T-helper 22 cell (primary cell): ENCODE measurements at places on chromosomes 2 and 18.

DNA sequence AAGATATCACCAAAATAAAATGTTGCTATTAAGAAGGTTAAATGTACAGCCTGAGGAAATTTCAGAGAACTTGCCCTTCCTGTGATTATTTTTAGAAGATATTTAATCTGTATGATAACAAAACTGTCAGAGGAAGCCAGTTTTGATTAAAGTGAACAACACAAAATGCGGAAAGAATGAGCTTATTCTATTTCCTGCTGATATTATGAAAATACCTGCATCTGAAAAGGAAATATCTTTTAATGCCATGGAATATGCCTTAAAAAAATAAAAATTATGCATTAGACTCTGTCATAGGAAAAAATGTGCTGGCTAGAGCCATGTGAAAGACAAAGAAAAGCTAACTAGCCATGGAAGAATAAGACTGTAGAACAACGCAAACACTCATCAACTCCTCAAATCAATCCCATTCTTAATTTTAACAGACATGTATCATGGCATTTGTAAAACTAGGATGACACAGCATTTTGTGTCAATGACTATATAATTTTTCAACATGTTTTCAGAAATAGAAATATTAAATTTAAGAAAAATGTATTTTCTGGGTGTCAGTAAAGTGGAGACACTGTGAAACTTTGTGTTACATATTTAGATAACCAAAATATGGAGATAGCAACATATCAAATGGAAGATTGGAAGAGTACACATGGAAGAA lies 1768.2 kb downstream of the SUCLG1 start:
- DNase-seq = no peak

- no peak for DNase-seq
These were observed 852.9 kb downstream of the DCDC2C start for GRCh38 chr2:4556135-4556896.

DNA sequence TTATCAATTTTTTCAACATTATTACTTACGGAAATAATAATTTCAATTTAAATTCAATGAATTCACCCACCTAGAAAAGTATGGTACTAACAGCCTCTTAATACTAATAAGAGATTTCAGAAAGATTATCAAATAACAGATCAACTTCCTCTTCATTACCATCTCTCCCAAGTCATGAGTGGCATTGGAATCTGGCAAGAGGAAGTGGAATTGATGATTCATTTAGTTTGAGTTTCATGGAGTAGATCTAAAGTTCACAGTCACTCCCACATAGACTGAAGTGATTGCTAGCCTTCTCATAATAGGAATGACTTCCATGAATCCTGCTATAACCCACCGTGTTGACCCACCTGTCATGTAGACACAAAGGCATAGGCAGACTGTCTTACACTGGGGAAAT lies 77.7 kb upstream of the WDR75 start:
- no peak for DNase-seq

GRCh38 chr2:50491541-50492476 lies 540.1 kb downstream of the NRXN1 start:
- no peak for DNase-seq

DNA sequence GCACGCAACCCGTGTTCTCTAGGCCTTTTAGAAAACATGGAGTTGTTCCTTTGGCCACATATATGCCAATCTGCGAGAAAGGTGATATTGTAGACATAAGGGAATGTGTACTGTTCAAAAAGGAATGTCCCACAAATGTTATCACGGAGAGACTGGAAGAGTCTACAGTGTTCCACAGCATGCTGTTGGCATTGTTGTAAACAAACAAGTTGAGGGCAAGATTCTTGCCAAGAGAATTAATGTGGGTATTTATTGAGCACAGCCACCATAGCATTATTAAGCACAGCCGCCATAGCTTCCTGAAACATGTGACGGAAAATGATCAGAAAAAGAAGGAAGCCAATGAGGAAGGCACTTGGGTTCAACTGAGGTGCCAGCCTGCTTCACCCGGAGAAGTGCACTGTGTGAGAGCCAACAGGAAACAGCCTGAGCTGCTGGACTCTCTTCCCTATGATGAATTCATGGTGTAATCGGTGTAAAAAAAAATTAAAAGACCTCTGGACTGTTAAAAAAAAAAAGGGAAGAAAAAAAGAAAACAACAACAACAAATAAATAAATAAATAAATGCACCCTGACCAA lies 29.0 kb upstream of the REL start:
- DNase-seq = no peak

DNA sequence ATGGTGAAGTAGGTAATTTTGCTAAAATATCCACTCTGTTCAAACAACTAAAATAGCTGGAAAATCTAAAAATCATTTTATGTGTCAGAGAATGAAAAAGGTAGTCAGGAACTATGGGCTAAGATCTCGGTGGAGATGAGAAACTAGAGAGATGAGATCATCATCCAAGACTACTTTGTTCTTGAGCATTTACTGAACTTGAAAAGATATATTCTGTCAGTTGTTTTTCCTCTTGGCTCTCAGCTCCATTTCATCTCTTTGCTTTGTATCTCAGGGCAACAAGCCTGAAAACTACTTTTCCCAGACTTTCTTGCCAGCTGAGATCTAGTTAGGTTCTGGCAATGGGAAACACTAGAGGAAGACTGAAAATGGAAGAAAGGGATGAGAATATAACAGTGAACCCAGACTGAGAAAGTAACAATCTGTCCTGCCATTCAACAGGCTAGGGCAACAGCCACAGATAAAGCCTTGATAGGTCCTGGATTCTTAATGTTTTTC lies 346.2 kb upstream of the MEX3C start:
- no peak for DNase-seq

DNA sequence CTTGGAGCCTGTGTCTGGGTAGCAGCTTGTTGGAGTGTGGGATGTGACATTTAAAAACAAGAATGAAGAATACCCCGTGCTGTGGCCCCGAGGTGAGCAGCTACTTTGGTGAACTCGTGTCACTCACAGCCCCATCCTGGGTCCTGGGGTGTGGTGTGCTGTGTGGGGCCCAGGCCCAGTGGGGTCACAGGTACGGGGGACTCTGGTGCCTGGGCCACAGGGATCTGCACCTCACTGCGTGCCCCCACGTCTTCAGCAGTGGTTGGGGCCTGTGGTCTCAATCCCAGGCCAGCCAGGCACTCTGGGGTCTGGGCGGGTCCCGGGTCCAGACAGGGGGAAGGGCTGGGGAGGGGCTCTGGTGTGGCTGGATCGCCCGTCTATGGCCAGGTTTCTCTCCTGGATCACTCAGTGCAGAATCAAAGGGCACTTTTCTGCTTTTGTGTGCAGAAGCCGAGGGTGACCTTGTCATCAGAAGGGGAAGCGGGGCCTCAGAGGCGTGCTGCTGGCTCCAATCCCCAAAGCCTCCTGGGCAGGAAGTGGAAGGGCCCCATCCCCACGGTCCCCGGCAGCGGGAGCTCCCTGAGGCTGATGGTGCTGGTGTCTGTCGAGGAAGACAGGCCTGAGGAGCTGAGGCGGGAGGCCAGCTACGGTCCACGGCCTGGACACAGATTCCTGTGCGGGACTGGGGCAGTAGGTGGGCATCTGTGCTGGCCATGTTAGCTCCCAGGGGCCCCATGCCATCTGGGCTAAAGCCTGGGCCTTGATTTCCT lies 1.4 kb downstream of the GPR35 start:
- no peak for DNase-seq

- DNase-seq = no peak
These were observed 110.9 kb upstream of the EPC2 start for GRCh38 chr2:148533685-148534084.

- no peak for DNase-seq
These were observed 155.4 kb downstream of the MAP2 start for GRCh38 chr2:209579230-209579749.

GRCh38 chr2:171237751-171238505 lies 77.2 kb upstream of the TLK1 start:
- DNase-seq = no peak

DNA sequence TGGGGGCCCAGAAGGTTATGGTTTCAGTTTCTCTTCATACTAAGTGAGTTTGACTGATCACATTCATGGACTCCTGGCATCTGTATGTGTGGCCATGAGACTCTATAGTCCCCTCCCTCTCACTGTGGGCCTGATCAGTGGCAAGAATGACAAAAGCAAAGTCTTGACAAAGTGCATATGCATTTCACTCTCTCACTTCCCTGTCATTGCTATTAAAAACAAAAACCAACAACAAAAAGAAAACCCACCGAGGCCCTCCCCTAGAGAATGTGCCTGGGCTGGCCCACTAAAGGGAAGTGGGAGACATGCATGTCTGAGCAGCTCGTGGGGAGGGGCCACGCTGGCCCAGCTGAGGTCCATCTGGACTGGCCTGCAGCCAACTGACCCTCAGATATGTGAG lies 600.1 kb upstream of the RAB6C start:
- DNase-seq = no peak

- DNase-seq = no peak
These were observed 819 bp upstream of the NCOA1 start for GRCh38 chr2:24490181-24490689.

- DNase-seq = no peak
These were observed at the start of gene TEX44 for GRCh38 chr2:231592636-231593145. Gene TEX44, plus strand, starts transcription at chr2:231592864. Its CDS starts 88 bp downstream, at chr2:231592952.

DNA sequence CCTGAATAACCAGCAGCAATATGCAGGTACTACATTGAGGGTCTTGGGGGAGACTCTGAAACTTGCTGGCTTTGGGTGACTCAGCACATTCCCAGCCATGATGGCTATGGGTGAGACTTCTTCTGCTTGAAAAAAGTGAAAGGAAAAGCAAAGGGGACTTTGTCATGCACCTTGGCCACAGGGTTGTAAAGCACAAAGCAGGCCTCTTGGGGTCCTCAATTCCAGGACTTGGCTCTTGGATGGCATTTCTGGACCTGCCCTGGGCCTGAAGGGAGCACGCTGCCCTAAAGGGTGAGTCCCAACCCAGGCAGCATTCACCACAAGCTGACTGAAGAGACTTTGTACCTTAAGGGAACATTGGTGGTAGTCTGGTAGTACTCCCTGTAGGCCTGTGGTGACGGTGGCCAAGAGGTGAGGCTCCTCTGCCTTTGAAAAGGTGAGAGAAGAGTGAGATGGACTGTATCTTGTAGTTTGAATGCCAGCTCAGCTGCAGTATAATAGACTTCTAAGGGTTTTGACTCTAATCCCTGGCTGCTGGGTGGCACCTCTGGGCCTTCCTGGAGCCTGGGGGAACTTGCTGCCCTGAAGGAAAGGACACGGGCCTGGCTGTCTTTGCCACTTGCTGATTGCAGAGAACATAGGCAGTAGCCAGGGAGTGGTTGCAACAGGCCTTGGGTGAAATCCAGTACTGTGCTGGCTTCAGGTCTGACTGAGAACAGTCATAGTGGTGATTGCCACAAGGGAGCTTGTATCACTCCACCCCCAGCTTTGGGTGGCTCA lies 36.5 kb upstream of the CYTIP start:
- DNase-seq = no peak

- DNase-seq = no peak
These were observed 166.3 kb upstream of the FN1 start for GRCh38 chr2:215601990-215602721.

- DNase-seq = no peak
These were observed 41.0 kb downstream of the SP110 start for GRCh38 chr2:230178546-230179485.

DNA sequence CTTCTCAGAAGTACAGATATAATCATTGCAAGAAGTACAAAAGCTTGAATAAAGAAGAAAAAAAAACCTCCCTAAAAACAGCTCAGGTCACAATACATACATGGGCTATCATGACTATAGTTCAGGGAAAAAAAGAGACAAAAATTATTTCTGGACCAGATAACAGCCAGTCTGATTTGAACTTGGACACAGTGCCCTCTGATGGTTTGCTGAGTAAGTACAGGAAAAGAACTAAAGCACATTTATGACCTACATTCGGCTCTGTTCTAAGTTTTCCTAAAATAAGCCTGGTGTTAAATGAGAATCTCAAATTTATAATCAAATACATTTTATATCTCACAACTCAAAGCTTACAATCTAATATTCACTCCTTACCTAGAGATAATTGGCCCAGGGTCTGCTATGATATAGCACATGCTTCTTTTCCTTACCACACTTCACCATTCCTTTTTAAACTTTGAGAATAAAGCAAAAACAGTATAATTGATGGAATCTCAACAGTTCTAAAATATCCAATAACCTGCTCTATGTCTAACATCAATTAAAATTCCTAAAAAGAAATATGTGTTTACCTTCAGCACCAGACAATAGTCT lies 81.1 kb downstream of the RAPH1 start:
- DNase-seq = no peak

DNA sequence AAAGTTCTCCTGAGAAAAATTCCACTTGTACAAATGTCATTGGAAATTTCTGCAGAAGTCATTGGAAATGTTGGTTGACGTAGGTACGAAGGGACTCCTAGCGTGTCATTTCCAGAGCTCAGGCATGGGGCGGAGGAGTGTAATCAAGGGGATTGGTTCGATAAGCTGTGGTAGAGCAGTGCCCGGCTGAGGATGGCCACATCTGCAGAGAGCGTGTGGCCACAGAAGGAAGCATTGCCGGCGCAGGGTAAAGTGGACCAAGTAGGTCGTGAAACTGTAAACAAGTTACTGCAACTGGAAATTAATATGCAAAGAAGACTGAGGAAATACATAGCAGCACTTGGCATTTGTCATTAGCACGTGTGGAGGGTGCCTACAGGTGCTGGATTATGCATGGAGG lies 101.8 kb downstream of the DGKD start:
- no peak for DNase-seq

- no peak for DNase-seq
These were observed 4.3 kb downstream of the LRP2 start for GRCh38 chr2:169358016-169358415.

DNA sequence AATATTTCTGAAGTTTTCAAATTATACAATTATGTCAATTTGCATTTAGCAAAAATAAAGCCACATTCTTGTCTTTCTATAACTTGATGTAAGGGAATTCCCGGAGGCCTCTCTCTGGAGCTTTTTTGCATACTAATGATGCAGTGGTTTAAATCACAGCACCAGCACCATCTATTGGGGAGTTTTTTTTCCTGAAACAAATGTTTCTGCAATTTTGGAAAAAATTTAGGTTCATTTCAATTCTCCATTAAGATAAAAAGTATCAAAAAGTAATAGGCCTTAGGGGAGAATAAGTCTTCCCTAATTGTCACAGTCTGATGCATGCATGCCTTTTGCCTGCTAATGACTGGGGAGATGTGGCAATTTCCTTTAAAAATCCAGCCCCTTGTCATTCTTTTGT lies 13.5 kb downstream of the CBLN2 start:
- no peak for DNase-seq

DNA sequence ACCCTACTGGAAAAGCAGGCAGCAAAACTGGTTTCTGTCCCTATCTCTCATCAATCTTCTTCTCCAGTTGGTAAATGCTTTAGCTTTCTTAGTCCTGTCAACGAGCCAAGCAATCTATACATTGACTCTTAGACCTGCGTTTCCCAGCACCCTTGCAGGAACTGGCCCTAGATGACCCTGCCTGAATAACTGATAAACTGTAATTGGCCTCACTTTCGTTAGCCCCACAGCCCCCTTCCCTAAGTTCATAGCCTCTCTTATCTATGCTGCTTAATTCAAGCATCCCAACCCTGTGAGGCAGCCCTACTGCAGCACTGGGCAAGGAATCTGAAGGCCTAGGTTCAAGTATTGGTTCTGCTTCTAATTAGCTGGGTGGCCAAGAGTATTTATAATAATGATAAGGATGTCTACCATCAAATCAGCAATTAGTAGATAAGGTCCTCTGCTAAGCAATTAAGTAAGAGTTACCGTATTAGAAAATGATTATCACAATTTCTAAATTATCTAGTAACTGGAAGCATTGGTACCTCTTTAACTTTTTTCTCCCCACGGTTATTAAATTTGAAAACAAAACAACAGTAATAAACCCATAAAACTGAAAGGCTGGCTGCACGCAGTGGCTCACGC lies 86.4 kb upstream of the RMDN2 start:
- DNase-seq = no peak
